Aorta (tissue), 5 donors: ENCODE measurements at places on chromosomes 13 and 19. TPM values are rescaled to one million over a fixed set of nuclear protein-coding genes. Genes with fewer than 3 reads are reported as not detected.

- no peak for DNase-seq
Measured at GRCh38 chr19:41821003-41821735, 23.3 kb downstream of the LYPD4 start.

GRCh38 chr13:87821512-87821911, 150.3 kb downstream of the SLITRK5 start:
- DNase-seq = no peak

DNA sequence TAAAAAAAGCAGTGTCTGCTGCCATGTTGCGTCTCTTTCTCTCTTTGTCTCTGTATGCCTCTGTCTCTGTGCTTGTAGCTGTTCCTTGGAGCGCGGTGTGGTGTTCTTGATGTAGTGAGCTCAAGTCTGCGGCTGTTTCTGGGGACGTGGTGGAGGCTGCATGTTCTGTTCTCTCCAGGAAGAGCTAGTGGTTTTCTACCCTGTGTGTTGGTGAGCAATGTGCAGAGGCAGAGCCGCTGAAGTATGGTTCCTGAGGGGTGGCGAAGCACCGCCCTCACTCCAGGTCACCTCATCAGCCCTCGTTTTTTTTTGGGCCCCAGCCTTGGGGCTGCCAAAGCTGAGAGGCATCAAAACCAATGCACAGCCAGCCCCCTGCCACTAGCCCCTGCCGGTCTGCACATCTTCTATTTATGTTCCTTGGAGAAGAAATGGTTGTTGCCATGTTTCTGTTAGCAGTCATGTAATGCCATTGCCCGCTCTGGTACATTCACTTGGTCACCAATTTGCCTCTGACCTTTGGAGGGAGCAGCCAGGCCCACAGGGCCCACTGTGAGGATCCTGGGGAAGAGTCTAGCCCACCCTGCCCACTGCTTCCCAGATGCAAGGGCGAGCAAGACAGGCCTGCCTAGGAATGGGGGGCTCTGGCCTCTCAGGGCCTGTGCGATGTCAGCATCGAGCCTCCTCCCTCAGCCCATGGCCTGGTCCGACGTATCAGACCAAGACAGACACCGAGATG, 7.2 kb downstream of the HNRNPL start:
- no peak for DNase-seq

DNA sequence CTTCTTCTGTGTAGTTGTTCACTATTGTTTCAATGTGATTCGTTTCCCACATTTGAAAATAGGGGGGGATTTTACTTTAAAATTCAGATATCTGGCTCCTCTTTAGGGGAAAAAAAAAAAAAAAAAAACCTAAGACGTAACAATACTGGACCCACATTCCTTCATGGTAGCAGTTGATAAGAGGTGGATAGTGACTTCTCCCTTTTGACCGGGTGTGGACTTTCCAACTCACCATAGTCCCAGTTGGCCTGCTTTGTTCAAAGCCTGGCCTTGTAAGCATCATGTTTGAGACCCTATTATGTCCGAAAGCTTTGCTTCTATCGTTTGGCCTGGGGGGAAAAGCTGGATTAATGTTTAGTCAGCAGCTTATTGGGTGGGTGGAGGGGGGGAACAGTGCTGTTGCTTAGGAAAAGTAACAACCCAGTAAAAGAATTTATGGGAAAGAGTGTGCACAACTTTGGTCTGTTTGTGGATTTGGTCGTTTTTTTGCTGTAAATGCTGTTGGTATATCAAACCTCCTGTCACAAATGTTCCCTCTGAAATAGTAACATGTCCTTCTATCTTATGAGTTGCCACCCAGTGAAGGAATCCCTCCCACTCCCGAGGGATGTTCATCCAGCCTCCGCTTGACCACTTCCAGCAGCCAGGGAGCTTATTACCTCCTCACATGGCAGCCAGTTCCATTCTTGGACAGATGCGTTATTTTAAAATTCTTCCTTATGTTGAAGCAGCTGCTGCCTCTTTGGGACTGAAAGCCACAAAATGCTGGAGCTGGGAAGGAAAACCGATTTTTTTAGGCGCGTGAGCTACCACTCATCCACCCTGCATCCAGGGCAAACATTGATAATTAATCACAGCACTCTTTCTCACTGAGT, 10.4 kb downstream of the SAMD4B start:
- DNase-seq = no peak

GRCh38 chr19:13993590-13994300, 12.4 kb downstream of the RFX1 start:
- DNase-seq = no peak

- no peak for DNase-seq
Measured at GRCh38 chr19:19224150-19224851, 12.5 kb downstream of the NCAN start.

DNA sequence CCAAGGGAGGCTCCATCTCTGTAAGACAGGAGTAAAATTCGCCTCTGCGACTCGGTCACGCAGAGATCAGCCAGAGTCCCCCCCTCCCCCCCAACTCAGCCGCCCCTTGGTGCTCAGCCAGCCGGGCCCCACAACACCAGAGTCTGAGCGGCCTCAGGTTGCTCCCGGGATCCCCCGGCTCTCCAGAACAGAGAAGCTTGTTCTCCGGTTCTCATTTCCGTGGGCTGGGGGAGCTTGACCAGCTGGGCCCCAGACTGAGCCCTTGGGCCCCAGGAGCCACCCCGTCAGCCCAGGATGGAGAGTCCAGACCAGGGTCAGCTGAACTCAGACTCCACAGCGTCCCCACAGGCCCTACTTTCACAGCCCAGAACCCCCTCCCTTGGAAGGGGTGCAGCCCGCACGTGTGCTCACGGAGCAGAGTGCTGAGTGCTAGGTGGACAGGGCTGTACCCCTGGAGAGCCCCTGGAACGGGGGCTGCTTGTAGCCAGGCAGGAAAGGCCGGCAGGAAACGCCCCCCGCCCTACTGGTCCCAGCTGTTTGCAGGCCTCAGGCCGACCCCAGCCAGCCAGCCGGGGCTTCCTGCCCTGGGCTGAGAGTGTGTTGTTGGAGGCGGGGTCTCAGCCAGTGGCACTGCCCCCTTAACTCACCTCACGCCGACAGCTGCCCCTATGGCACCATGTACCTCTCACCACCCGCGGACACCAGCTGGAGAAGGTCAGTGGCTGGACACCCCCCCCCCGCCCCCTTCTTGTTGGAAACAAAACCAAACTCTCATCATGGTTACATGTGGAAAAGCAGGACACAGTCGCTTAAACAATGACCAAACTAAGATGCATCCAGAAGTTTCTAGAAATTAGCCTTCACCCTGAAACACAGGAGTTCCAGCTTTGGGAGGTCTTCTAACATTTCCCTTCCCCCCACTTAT, 44.4 kb downstream of the COMP start:
- DNase-seq = no peak

DNA sequence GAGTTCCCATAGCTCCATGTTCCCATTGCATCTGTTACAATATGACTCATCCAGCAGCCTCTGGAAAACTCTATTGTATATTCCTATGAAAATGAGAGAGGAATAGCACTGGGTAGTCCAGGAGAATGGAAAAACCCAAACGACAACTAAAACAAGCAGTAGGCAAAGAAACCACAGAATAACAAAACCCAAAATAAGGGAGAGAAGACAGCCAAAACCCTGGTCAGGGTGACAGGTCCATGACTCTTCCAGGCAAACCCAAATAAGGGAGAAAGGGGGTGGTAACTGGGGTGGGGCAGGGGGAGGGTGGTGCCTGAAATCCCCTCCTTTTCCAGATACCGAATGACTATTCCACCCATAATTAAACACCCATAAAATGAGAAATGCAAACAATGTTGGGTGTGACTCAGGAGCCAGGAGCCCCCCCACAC, 4.0 kb upstream of the ZNF8 start:
- DNase-seq = no peak

DNA sequence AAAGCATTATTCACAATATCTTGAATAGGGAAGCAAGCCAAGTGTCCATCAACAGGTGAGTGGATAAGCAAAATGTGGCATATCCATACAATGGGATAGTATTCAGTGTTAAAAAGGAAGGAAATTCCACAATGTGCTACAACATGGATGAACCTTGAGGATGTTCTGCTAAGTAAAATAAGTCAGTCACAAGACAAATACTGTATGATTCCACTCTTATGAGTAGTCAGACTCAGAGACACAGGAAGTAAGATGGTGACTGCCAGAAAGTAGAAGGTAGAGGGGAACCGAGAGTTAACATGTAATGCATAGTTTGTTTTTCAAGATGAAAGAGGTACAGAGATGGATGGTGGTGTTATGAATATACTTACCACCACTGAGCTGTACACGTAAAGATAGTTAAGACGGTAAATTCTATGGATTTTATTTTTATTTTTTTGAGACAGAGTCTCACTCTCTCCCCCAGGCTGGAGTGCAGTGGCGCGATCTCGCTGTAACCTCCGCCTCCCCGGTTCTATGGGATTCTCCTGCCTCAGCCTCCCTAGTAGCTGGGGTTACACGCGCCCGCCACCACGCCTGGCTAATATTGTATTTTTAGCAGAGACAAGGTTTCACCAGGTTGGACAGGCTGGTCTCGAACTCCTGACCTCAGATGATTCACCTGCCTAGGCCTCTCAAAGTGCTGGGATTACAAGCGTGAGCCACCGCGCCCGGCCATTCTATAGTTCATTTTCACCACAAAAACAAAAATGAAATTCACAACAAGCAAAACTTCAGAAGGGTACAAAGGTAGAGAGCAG, 1.0 kb upstream of the CHAMP1 start:
- no peak for DNase-seq

- no peak for DNase-seq
Measured at GRCh38 chr19:40831502-40832430, 18.5 kb downstream of the CYP2A6 start.

DNA sequence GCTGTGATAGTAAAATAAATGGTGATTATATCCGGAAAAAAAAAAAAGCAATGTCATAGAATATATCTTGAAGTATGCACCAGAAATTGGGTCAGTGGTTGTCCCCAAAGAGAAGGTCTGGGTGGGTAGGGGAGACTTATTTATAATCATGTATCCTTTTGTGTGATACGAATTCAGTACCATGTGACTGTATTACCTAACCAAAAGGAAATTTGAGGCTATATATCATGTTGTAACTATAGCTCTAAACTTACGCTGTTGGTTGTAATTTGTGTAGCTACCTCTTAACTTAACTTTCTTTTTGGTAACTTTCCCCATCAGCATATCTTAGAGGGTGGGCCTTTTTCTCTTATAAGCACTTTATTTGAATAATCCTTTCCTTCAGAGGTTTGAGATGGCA, 25.2 kb upstream of the KCTD4 start:
- no peak for DNase-seq

Gene ACP7
- polyA plus RNA-seq = not detected

Gene DMKN
- 22.2 TPM for polyA plus RNA-seq

Gene SLC35E1
- polyA plus RNA-seq = 22.5 TPM

Gene IGFL2
- not detected for polyA plus RNA-seq

Gene ZNF555
- polyA plus RNA-seq = 2.1 TPM

Gene POP4
- 66.1 TPM for polyA plus RNA-seq

Gene ZNF765
- polyA plus RNA-seq = 2.8 TPM

Gene WDR83
- polyA plus RNA-seq = 9.4 TPM
